ENCODE measurements at places on chromosomes 13 and 19.
A peak's percentile ranks its signal among the peaks of the same experiment; 100 is the strongest.

GRCh38 chr19:37012093-37012745 lies 66.0 kb upstream of the ZNF420 start:
- no peak for DNase-seq
- H3K4me1 ChIP-seq = no peaks in the 10 kb centered on the region
- H3K36me3 ChIP-seq = peaks cover 6% of the 10 kb centered on the region
- H3K4me3 ChIP-seq = no peak overlapping the region

GRCh38 chr13:92451060-92451459 lies 775.5 kb upstream of the GPC6 start:
- H3K27ac ChIP-seq = no peak overlapping the region
- H3K4me1 ChIP-seq = no peaks in the 10 kb centered on the region
- H3K27me3 ChIP-seq = no peaks in the 10 kb centered on the region
- H3K36me3 ChIP-seq = no peaks in the 10 kb centered on the region
- DNase-seq = no peak
- no peak overlapping the region for H3K4me3 ChIP-seq

GRCh38 chr19:5470264-5470671 lies 15.1 kb downstream of the ZNRF4 start:
- H3K27me3 ChIP-seq = peaks cover 11% of the 10 kb centered on the region
- peaks cover 20% of the 10 kb centered on the region for H3K4me1 ChIP-seq
- no peak overlapping the region for H3K4me3 ChIP-seq
- H3K27ac ChIP-seq = peak overlapping the region; percentile 95
- no peaks in the 10 kb centered on the region for H3K36me3 ChIP-seq
- DNase-seq = peak; percentile 15

DNA sequence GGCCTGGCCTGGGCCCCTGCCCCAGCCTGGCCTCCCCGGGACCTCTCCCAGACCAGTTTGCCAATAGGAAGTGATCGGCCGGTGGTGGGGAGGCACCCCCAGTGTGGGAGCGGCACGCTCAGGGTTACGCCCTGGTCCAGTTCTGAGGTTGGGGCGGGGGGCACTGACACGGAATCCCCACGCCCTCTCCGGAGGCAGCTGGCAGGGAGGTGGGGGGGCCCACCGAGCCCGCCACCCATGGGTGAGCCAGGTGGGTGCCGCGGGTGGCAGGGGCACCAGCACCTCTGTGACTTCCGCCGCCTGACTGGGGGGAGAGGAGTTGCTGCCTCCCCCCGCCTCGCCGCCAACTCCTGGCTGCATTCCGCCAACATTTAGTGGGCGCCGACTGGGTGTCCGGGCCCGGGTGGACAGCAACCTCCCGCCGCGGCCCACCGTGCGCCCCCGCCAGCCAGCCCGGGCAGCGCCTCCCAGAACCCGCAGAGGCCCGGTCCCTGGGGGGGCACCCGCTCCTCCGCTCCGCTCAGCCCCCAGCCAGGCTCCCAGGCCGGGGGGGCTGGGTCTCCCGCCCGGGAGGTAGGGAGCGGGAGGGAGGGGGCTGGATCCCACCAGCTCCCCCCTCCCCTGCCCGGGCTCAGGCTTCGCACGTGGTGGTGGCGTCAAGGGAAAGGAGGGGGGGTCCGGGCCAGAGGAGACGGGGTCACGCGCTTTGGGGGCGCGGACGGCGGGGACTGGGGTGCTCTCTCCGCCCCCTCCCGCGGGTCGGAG lies 2.0 kb downstream of the ZBTB7A start:
- DNase-seq = no peak
- peaks cover 15% of the 10 kb centered on the region for H3K27me3 ChIP-seq
- H3K4me3 ChIP-seq = peak overlapping the region; percentile 69
- H3K27ac ChIP-seq = no peak overlapping the region
- H3K4me1 ChIP-seq = peaks cover 2% of the 10 kb centered on the region

GRCh38 chr13:39665763-39666162 lies 10.3 kb downstream of the COG6 start:
- no peak for DNase-seq
- H3K4me1 ChIP-seq = no peaks in the 10 kb centered on the region
- H3K36me3 ChIP-seq = peaks cover 7% of the 10 kb centered on the region
- H3K4me3 ChIP-seq = no peak overlapping the region

DNA sequence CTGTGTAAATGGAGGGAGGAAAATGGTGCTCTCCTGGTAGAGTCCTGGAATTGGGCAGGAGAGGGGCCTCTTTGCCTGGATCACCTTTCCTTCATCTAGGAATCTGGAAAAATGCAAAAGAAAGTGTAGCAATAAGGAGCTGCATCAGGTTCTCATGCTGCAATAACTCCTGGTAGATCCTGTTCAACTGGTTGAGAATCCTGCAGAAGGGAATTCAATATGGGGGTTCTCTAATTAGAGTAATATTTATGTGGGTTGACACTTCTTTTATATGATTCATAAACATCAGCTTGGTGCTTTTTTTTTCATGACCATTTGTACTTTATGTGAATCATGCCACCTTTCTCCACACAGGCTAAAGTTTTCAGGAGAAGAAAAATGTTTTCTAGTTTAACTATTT lies 9.5 kb upstream of the NUDT15 start:
- H3K36me3 ChIP-seq = peaks cover 32% of the 10 kb centered on the region
- H3K4me3 ChIP-seq = no peak overlapping the region
- H3K27ac ChIP-seq = no peak overlapping the region
- no peak for DNase-seq
- H3K4me1 ChIP-seq = no peaks in the 10 kb centered on the region

DNA sequence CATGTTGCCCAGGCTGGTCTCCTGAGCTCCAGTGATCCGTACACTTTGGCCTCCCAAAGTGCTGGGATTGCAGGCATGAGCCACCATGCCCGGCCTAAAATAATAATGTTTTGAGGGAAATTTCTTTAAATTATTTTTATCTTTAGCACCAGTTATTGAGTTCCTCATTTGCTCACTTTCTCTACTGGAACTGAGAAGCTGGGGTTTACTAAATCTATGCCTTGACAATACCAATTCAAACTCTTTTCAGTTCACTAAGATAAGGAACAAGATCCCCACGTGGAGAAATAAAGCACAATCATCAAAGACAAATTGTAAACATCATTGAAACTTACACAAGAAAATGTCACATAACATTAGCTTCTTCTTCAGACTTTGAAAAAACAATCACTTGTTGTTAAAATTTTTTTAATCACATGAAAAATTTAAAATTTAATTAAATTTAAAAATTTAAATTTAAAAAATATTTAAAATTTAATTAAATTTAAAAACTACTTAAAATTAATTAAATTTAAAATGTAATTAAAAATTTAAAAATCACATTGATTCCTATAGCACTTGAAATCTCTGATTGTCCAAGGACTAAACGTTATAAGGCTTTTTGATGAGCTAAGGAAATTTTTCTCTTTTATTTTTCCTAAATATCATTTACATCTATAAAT lies 25.2 kb upstream of the XPO4 start:
- no peak overlapping the region for H3K4me3 ChIP-seq
- no peak overlapping the region for H3K27ac ChIP-seq
- no peaks in the 10 kb centered on the region for H3K36me3 ChIP-seq
- H3K27me3 ChIP-seq = no peaks in the 10 kb centered on the region
- peaks cover 1% of the 10 kb centered on the region for H3K4me1 ChIP-seq

- H3K4me3 ChIP-seq = no peak overlapping the region
- DNase-seq = no peak
- no peak overlapping the region for H3K27ac ChIP-seq
These were observed 16.2 kb downstream of the NUFIP1 start for GRCh38 chr13:44972956-44973581.

DNA sequence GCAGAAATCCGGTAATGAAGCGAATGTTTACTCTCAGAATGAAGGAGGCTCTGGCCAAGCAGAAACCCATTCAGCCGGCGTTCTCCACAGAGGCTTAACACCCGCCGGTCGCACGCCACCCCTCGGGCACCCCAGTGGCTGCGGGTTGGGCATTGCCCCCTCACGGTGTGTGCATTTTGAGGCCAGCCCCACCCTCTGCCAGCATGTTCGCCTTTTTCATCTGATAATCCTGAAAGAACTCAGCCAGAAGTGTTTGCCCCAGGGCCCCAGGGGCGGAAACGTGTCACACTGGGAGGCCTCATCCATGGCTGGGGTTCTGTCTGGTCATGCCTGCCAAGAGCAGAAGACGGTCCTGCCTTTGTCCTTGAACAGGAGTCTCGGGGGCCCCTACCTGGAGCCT lies 34.2 kb downstream of the COMP start:
- H3K27me3 ChIP-seq = no peaks in the 10 kb centered on the region
- DNase-seq = no peak
- no peaks in the 10 kb centered on the region for H3K4me1 ChIP-seq
- peaks cover 6% of the 10 kb centered on the region for H3K36me3 ChIP-seq
- H3K27ac ChIP-seq = no peak overlapping the region

GRCh38 chr13:48402325-48402932 lies 10.5 kb downstream of the LPAR6 start:
- H3K27ac ChIP-seq = no peak overlapping the region
- peaks cover 49% of the 10 kb centered on the region for H3K4me1 ChIP-seq
- H3K4me3 ChIP-seq = no peak overlapping the region
- DNase-seq = no peak
- H3K36me3 ChIP-seq = no peaks in the 10 kb centered on the region
- H3K27me3 ChIP-seq = no peaks in the 10 kb centered on the region

DNA sequence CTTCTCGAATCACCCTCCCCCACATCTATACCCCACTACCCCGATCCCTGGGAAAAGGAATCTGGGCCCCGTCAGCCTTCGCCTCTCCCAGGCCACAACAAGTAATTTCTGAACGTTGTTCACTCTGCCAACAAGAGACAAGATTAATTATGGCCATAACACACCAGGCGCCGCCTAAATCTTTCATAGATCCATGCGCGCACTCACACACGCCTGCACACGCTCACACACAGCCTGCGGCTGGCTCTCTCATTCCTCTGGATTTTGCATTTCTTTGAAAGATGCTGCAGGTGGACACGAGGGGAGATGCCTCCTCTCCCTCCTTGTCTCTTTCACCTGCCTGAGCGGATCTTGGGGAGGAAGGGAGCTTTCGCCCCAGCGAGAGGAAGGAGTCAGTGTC lies 17.1 kb downstream of the ZNRF4 start:
- H3K27ac ChIP-seq = no peak overlapping the region
- peaks cover 10% of the 10 kb centered on the region for H3K4me1 ChIP-seq
- peaks cover 3% of the 10 kb centered on the region for H3K27me3 ChIP-seq
- H3K36me3 ChIP-seq = no peaks in the 10 kb centered on the region

All from progenitor cell of endocrine pancreas (in vitro differentiated cells).